ENCODE measurements at places on chromosomes 5 and 9.

GRCh38 chr9:13146840-13147239 is 132.7 kb downstream of the MPDZ start:
- DNase-seq = no peak

GRCh38 chr9:133285252-133285775 is 10.3 kb upstream of the ABO start:
- DNase-seq = no peak

GRCh38 chr5:178108966-178109365 is 4.4 kb upstream of the N4BP3 start:
- DNase-seq = no peak

GRCh38 chr9:98727428-98727827 is 18.7 kb upstream of the GABBR2 start:
- no peak for DNase-seq

GRCh38 chr5:17343675-17344074 is 126.2 kb downstream of the BASP1 start:
- no peak for DNase-seq

GRCh38 chr9:90921104-90921503 is 119.5 kb downstream of the SYK start:
- no peak for DNase-seq

DNA sequence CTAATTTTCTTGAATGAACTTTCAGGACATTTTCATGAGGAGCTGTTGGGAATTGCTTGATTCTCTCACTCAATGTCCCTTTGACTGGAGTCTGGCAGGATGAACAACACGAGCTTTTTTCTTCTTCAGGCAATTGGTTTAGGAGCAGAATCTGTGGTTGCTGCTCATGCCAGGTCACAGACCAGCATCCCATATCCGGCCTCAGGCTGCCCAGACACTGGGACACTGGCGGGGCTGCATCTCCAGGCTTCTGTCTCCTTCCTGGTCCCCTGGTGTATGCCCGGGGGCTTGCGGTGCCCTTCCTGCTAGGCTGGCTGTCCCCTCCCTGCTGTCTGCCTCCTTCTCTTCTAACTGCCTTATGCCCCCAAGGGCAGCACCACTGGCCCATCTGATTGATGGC is 311.5 kb upstream of the DAP start:
- DNase-seq = no peak

DNA sequence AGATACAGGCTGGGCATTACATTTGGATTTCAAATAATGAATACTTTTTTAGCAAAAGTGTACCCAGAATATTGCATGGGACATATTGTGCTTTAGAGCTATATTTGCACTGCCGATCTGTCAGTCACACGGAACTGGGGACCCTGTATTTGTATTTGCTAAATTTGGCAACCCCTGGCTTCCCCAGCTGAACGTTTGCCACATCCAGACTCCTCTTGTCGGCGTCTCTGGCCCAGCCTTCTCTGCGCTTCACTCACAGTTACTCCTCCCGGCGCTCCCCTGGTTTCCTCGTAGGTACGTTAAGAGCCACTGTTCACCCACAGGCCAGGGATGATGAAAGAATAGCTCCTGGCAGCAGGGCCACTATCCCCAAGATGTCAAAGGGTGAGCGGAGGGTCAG is 58.7 kb downstream of the NSUN2 start:
- DNase-seq = no peak

DNA sequence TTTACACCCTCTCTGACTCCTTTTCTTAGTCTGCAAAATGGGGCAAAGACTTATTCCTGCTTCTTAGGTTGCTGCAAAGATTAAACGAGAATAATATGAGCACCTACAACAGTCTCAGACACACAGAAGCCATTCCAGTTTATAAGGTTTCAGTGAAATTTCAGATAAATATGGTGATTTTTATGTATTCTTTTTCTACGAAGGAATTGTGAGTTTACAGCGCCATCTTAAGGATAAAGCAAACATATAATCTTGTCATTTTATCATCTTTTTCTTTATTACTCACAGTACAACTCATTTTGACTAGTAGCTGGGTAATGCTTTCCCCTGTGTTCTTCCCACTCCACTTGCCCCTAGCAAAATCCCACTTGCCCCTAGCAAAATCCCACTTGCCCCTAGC is 29.2 kb upstream of the SMC5 start:
- no peak for DNase-seq

DNA sequence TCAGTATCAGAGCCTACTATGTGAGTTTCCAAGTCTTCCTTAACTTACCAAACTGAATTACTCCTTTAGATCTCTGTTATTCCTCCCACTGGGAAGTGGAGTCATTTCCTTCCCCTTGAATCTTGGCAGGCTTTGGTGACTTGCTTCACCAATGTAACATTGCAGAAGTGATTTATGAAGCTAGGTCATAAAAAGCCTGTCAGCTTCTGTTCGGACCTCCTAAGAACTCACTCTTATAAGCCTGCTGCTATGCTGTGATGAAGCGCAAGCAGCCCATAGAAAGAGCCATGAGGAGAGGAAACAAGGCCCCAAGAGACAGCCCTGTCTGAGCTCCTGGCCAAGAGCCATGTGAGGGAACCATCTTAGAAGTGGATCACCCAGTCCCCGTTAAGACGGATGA is 14.2 kb upstream of the FOXB2 start:
- no peak for DNase-seq

- DNase-seq = no peak
Observed at GRCh38 chr5:52760695-52761366, 26.9 kb upstream of the ITGA1 start.

GRCh38 chr5:143679777-143680176 is 132.2 kb upstream of the HMHB1 start:
- no peak for DNase-seq

GRCh38 chr9:38390851-38391250 is 1.7 kb upstream of the ALDH1B1 start:
- no peak for DNase-seq

DNA sequence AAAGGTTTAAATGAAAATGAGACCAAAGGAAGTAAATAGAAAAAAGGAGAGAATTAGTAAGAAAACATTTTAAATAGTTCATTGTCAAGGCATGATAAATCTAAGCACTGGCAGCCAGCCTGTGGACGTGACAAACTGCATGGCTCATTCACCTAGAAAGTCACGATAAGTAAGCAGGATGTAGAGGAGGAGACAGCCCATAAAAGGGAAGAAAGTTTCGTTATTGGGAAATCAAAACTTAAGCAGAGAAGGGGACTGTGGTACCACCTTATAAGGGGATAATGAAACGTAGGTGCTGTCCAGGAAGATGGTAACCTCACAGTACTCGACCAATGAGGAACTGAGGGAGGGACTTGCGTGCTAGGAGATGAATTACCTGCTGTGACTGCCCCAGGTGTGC is 494.5 kb upstream of the GRAMD2B start:
- no peak for DNase-seq

DNA sequence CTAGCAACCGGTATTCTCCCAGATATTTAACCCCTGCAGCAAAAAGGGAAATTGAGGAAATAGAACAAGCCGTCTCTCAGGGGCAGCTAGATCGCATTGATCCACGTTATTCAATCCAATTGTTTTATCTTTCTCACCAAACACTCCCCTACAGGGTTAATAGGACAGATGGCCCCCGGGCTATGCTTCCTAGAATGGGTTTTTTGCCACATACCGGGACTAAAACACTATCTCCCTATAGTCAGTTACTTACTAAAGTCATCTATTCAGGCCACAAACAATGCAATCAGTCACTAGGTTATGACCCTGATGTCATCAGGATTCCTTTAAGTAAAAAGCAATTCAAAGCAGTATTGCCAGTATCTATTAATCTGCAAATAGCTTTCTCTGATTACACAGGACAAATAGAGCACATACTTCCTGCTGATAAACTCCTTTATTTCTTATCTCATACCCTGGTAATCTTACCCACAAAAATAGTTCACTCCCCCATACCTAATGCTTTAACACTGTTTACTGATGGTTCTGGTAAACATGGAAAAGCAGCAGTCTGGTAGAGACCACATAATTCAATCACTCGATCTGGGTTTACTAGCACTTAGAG is 159.0 kb downstream of the CPLANE1 start:
- DNase-seq = no peak

DNA sequence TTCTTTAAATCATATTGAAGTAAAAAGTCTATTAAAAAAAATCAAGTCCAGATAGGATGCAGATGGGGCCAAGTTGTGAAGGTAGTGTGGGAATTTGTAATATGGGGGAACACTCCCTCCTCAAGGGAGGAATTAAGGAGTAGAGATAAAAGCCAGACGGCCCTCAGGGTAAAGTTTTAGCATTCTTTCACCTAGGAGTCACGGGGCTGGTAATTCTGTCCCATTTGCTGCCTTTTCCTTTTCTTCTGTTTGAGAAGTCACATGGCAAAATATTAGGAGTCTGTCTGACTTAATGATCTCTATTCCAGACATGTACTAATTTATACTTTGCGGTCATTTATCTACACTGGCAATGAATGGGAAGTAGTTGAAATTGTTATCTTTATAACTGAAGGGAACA is 61.9 kb downstream of the SNX24 start:
- DNase-seq = no peak

DNA sequence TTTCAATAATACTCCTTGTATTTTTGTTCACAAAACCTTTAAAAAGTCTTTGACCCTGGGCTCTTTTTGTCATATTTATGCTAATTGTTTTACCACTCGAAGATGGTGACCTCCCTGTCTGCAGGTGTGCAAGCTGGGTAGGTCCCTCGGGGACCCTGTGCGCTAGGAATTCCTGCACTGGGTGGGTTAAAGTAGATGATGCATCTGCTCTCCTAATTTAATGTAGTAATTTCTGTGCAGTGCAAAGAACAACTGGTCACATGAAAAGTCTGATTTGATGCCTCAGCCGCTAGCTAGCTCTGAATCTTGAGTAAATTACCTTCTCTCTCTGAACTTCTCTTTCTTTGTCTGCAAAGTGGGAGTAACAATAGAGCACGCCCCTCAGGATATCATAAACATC is 139.1 kb upstream of the OTULINL start:
- DNase-seq = no peak
